ENCODE measurements at places on chromosomes 12 and 14.
A peak's percentile ranks its signal among the peaks of the same experiment; 100 is the strongest.

DNA sequence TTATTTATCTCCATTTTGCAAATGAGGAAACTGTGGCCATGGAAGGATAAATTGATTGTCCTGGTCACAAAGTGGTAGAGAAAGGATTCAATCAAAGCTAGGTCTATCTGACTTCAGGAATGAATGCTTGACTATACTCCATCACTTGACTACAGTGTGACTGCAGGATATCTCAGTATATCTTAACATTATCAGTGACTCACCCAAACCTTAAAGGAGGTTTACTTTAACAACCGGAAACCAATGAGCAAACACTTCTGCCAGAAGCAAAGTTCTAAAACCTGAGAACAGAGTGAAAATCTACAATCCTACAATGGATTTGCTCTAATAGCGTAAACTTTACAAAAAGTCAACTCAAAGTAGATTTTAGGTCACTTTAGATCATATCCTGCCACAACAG lies 277.0 kb downstream of the CEP128 start:
- no peak for DNase-seq

- no peak for DNase-seq
Observed at GRCh38 chr12:111033281-111034082, 113.1 kb upstream of the MYL2 start.

DNA sequence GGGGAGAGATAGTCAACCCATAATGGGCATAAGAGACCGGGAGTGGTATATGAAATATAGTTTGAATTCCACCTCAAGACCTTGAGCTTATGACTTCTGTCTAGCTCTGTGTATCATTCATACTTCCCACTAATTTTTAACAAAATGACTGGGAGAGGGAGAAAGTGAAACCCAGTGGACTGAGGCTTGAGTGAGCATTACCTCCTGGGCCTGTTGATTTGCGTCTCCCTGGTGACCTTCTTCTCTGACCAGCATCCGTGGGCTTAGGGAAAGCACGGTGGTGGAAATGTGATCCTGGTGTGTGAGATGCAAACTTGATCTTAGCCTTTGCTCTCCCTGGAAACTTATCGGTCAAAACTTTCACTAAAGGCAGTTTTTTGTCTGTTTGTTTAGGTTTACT lies 207.9 kb upstream of the BCL2L14 start:
- no peak for DNase-seq

DNA sequence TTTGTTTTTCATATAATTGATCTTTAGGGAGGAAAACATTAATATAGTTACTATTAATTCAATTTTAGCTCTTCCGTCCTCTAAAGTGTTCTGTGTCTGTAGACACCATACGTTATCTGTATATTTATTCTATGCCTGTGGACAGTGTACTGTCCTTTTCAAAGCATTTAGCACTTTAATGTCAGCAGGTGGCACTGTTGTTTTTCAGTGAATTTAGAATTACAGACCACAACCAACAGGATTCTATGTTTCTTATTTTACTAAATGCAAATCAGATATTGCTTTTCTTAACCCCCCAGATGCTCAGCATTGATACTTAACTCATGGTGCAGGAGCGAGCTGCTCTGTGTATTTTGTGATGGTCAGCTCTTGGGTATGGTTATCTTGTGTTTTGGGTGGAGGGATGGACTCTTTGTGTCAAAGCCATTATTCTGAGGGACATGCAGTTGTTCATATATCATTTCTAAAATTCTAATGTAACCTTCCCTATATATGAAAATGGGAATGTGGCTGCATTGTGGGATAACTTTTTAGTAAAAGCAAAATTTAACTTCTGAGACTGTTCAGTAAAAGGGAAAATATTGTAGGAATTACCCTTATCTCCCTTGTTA lies 65.2 kb downstream of the PAPOLA start:
- DNase-seq, result no peak

DNA sequence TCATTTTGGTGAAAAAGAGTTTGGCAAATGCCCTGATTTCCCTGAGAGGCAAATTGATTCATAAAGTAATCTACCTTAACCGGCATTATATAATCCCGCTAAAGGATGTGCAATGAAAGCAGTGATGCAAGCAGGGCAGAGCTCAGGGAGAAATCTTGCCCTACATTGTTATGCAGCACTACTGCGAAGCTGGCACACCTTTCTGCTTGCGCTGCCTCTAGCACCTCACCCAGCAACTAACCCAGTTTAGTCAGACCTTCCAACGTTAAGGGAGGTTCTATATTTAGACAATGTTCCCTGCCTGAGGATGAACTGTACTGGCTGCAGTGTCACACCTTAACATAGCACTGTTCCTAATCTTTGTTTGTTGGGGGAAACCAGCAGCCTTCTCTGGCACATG lies 60.8 kb upstream of the CCDC196 start:
- DNase-seq, result no peak

DNA sequence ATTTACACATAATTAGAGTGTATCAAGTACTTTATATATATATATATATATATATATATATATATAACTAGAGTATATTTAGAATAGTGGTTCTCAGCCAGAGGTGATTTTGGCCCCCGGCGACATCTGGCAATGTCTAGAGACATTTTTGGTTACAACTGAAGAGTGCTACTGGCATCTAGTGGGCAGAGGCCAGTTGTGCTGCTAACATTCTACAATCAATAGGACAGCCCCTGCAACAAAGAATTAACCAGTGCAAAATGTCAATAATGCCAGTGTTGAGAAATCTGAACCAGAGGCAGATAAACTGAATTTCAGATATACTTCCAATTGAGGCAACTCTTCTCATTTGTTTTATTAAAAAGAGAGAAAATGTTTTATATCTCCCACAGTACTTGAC lies 8.9 kb downstream of the GTF2A1 start:
- no peak for DNase-seq

DNA sequence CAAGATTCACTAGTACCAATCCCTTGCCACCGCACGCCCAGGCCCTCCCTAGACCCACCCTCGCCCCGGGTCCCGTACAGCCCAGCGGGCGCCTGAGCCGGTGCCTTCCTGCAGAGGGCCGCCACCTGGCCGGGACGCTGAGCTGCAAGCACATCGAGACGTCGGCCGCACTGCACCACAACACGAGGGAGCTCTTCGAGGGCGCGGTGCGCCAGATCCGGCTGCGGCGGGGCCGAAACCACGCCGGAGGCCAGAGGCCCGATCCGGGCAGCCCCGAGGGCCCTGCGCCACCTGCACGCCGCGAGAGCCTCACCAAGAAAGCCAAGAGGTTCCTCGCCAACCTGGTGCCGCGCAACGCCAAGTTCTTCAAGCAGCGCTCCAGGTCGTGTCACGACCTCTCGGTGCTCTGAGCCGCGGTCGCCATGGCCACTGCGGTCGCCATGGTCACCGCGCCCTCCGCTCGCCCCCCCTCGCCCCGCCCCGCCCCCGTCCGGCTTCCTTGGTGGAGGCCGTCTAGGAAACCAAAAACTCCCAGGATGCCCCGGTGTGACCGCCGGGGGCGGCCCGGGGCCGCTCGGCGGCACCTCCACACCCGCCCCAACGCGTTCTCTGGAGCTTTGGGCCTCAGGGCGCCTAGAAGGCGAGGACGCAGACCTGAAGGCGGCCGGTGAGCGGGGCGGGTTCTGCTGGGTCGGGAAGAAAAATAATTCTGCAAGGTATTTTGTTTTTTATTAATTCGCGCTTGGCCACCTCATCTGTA lies 3.7 kb downstream of the REM2 start:
- DNase-seq, result peak; percentile 65

- no peak for DNase-seq
Observed at GRCh38 chr12:83179999-83180398, 493.3 kb downstream of the TMTC2 start.

DNA sequence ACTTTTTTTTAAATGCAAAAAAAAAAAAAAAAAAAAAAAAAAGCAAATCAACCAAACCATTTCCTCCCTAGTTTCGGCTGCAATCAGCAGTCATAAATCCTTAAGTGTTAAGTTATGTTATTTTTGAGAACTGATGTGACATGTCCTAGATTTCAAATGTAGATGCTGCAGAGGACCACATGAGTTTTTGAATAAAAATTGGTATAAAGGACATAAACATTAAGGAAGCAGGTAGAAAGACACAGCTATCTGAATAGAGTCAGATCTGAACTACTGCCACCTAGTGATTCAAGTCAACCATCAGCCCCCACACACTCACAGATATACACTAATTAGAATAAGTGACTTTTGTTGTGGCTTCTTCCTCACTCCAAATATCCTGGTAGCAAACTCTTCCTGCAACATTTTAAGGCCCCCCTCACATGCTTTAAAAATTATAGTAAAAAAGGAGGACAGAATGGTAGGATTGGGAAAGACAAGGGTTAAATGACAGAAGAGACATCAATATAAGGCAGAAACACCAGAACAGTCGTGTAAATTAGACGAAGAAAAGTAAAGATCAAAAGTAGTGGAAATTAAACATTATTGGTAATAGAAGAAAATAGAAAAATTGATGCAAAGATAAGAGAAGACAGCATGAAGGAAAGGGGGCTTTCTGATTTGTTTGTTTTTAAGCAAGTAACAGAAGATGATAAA lies 394.5 kb upstream of the ATP2B1 start:
- DNase-seq, result no peak
